ENCODE measurements at places on chromosomes 3 and 15.

- DNase-seq, result no peak
Observed at GRCh38 chr3:79113876-79114275, 653.9 kb downstream of the ROBO1 start.

- no peak for DNase-seq
Observed at GRCh38 chr15:92623435-92623834, 32.1 kb downstream of the FAM174B start.

DNA sequence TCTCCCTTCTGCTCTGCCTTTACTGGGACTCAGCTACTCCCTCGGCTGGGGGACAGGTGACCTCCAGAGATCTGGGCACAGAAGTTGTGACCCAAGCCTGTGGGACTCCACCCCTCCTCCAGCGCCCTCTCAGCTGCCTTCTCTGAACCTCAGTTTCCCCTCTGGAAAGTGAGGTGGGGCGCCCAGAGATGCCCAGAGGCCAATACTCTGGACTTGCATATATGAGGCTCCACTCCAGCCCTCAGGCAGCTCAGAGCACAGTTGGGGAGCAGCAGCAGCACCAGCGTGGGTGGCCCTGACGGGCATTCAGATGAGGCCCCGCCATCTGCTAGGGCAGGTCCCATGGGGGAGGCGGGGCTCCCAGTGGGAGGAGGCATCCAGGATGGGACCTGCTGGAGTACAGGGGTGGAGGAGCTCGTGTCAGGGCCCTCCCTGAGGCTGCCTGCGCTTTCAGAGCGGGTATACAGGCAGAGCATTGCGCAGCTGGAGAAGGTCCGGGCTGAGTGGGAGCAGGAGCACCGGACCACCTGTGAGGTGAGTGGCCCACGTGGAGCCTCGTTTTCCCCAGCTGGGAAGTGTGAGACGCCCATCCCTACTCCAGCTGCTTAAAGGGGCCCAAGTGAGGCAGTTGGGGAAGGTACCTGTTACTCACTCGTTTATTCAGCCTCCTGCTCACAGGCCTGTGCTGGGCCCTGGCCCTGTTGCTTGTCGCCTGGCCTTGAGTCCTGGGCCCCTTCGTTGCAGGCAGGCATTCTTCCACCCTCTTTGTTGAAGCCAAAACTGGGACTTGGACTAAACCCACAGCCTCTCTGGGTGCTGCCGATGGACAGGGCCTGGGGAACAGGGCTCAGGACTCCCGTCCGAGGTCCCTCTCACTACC lies 35.4 kb downstream of the PSTPIP1 start:
- DNase-seq, result no peak

GRCh38 chr3:113186566-113186965 lies 24.8 kb upstream of the BOC start:
- DNase-seq, result no peak

GRCh38 chr15:87326269-87326668 lies 930.3 kb downstream of the NTRK3 start:
- DNase-seq, result no peak

- no peak for DNase-seq
Observed at GRCh38 chr3:114892880-114893279, 254.2 kb downstream of the ZBTB20 start.

GRCh38 chr15:81270781-81271491 lies 53.0 kb downstream of the STARD5 start:
- no peak for DNase-seq

- no peak for DNase-seq
Observed at GRCh38 chr3:5874931-5875341, 687.4 kb downstream of the EDEM1 start.

- DNase-seq, result no peak
Observed at GRCh38 chr15:61660579-61660978, 399.7 kb downstream of the VPS13C start.

DNA sequence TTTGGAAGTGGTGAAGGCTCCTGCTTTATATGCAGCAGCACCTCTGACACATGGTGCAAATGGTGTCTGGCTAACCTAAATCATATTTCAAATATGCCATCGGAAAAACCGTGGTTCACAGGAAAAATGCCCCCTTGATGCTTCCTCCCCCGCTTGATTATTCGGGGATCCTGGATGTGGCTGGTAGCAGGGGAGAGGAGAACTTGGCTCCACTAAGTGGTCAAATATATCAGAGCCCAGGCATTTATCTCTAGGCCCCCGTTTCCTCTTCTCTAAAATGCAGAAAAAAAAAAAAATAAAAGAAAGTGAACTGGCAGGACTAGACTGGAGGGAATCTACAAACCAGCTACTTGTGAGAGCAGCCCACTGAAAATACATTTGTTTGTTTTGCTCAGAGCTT lies 18.2 kb upstream of the ATP2B2 start:
- no peak for DNase-seq

- DNase-seq, result no peak
Observed at GRCh38 chr3:109702252-109702651, 364.9 kb upstream of the DPPA4 start.

DNA sequence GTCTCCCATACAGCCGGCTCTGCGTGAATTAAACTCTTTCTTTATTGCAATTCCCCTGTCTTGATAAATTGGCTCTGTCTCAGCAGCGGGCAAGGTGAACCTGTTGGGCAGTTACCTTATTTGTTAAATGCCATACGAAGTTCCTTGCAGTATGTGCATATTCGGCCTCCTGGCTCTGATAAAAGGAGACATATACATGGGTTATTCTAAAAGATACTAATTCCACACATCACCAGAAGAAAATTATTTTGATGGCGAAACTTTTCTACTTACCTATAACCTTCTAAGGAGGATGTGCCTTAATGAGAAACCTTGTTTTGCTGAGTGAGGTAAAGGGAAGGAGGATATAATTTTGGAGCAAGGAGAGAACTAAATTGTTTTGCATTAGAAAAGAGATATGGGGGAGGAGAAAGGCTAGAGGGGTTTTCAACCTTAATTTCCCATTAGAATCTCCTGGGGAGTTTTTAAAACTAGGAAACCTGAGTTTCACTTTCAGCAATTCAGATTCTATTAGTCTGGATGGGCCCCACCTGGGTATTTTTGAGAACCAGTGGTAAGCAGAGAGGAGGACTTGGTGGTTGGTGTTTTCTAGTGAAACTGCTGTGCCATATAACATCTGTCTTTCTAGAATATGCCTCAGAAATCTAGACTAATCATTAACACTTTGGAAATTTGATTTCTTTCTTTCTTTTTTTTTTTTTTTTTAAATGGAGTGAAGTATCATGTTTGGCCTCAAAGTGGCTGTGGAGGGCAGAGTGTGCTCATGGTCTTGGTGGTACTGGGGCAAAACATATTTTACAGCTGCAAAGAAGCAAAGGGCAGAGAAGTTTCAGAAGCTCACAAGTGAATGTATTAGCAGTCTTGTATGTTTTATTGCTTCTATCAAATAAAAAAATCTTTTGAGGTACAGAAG lies 23.0 kb downstream of the NANOGP8 start:
- DNase-seq, result no peak

DNA sequence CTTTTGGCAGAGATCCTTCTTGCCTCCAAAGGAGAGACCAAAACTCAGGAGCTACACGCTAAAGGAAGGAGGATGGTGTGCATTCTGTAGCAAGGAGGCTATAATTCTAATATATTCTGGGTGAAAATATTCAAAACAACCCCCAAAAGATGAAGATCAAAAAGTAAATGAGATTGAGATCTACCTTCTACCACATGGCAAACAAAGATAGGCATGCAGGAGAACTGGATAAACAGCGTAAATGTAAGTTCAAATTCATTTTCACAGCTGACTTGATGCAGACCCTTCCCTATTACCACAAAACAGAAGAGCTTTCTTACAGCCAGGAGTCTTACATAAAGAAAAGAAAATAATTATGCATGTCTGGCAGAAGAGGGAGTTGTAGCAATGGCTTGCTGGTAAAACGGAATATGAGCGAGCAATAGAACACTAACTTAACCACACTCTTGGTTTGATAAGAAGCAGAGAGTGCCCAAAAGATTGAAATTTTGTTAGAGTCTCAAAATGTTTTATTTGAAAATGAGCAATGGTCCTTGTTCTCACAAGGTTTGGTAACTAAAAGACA lies 272.7 kb downstream of the MECOM start:
- DNase-seq, result no peak

GRCh38 chr3:32359766-32360492 lies 31.7 kb upstream of the CMTM7 start:
- no peak for DNase-seq

- DNase-seq, result no peak
Observed at GRCh38 chr15:35622641-35623340, 76.8 kb upstream of the DPH6 start.

DNA sequence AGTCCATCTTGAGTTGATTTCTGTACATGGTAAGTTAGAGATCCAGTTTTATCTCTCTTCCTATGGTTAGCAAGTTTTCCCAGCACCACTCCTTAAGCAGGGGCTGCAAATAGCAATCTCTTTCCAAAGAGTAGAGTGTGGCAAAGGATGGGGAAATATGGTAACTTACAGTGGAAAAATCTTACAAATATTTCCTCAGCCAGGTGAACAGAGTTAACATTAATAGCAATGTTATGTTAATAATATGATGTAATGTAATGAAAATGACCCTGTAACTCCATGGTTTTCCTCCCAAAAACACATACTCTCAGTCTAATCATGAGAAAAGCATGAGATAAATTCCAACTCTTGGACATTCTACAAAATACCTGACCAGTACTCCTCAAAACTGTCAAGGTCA lies 30.4 kb downstream of the FSIP1 start:
- DNase-seq, result no peak

- DNase-seq, result no peak
Observed at GRCh38 chr15:101481917-101482525, 7.5 kb downstream of the PCSK6 start.

DNA sequence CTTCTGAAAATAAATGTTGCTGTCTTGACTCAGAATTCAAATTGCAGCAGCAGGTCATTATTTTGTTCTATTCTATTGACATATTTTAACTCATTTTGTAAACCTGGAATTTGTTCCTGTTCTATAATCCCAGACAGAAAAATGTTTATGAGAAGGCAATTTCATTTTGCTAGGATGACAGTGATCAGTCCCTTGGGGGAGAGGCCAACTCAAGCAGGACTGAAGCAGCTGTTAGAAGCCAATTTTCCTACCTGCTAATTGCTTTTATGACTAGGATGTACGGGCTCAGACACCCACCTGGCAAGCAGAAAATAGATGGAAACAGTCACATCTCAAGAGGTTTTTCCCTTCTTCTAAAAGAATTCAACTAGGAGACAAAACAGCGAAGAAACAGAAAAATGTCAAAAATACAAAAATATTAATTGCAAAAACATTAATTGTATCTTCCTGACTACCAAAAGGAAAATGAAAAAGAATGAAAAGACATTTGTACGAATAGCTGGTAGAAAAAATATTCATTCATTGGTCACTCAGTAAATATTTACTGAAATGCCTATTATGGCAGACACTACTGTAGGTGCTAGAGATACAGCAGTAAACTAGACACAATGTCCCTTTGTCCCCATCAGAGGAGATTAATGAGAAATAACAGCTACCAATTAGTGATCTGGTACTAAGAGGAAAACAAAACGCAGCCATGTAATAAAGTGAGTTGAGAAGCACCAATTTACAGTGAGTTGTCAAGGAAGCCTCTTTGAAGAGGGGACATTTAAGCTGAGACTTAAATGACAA lies 73.5 kb downstream of the PEAK1 start:
- no peak for DNase-seq

- DNase-seq, result no peak
Observed at GRCh38 chr3:173745952-173746682, 348.6 kb downstream of the NLGN1 start.

DNA sequence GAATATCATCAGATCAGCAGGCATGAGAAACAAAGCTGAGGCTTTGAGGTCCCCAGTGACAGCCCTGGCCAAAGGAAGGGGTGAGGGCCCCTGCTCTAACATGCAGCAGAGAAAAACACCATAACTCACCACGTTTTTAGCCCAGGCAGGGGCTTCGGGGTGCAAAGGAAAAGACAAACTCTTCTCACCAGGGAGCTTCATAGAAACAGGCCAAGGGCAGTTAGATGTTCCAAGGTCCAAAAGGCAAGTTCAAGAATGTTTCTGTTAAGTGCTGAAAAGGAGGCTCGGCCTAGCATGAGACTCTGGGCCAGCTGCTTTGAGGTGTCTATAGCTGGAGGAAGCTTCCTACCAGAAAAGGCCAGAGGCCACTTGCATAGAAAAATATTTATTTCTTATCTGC lies 608.4 kb upstream of the CFAP20DC start:
- DNase-seq, result no peak

DNA sequence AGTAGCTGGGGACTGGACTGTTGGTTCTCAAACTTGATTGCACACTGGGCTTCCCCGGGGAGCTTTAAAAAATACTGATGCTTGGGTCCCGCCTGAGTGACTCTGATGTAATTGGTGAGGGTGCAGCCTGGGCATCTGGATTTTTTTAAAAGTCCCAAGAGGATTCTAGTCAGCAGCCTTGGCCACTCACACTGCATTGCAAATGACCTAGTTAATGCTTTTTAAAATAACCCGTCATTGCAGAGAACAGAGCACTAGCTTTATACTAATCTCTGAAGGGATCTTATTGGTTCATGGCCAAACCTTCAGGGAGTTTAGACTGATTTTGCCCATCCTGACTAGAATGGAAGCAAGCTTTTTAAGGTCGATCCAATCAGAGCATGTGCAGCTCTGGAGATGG lies 310.6 kb upstream of the PROK2 start:
- no peak for DNase-seq

DNA sequence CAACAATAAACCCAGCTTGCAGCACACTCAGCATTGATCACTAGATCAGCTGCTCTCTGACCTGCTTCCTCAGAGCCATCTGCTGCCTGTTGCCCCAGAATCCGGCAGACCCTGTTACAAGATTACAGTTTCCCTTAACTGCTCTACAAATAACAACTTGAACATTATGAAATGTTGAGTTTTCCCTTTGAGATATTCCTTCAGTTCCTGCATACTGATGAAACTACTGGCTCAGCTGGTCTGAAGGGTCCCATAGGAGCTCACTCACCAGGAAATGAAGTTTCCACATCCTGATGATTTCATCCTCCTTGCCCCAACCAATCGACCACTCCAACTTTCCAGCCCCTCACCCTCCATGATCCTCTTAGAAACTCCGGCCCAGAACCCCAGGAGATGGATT lies 281.9 kb downstream of the OCA2 start:
- no peak for DNase-seq

DNA sequence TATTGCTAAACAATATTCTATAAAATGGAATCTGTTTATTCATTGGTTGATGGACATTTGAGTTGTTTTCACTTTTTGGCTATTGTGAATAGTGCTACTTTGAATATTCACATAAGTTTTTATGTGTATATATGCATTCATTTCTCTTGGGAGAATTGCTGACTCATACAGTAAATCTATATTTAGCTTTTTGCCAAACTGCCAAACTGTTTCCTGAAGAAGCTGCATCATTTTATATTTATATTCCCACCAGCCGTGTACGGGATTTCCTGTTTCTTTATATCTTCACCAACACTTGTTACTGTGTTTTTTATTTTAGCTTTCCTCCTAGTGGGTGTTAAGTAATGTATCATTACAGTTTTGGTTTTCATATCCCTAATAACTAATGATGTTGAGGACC lies 12.5 kb upstream of the TCAIM start:
- DNase-seq, result no peak

All from T-helper 2 cell (primary cell).